ENCODE measurements at places on chromosomes 2 and 18.

GRCh38 chr2:175310813-175311504, 129.4 kb upstream of the ATP5MC3 start:
- DNase-seq = no peak

- DNase-seq = no peak
These were observed 35.0 kb downstream of the CERKL start for GRCh38 chr2:181621779-181622490.

- DNase-seq = no peak
These were observed 260.6 kb downstream of the ZEB2 start for GRCh38 chr2:144259332-144259731.

DNA sequence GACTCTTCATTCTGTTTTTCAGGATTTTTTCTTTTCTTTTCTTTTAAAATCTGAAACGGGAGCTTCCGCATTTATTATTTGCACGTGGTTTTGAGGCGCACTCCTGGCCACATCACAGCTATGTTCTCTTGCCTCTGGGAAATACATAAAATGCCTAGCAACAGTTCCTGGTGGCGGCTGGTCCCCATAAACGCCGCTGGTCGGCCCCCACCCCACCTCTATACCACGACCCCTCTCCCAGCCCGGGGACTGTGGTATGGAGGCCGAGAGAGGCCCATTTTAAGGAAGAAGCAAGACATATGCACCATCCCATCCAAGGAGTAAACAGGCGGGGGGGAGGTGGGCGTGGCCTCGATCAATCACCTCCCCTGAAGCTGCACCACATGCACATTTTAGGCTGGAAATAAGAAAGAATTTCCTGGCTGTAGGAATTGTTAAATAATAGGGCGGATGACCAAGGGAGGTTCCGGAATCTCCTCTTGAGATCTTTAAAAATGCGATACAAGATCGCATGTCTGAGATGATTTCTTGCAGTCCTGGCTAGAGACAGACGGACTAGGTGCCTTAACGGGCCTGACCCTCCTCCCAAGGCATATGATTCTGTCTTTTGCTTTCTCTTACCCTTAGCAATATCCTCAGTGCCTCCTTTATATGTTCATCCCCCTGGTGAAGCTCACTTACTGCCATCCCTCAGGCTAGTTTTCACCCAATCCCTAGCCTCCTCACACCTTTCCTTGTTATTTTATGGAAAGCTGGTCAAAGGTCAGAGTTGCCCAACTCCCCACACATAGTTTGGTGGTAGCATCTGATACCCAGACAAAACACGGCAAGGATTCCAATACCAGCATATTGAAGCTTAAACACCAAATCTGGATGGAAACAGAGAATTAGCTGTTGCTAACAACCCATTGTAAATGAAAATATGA, 82.4 kb downstream of the BCL2 start:
- DNase-seq = peak; percentile 53

GRCh38 chr2:5544205-5544786, 147.9 kb upstream of the SOX11 start:
- no peak for DNase-seq

GRCh38 chr2:45882707-45883602, 231.5 kb downstream of the PRKCE start:
- no peak for DNase-seq

Data from kidney tubule cell (primary cell).